ENCODE measurements at places on chromosomes 6 and 20.

DNA sequence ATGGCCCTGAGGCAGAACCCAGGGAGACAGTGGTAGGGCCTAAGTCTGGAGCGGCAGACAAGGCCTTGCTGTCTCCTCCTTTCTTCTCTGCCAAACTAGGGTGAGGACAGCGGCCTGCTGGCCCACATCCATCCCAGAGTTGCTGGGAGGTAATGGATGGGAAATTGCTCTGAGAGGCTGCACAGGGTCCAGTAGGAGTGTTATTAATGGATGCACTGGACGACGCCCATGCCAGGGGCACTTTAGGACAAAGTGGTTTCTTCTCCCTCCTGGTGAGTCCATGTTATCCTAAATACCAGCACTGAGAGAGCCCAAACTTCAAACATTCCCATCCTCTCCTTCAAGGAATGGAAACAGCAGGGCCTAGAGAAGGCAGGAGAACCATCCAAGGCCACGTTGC, 28.3 kb upstream of the PREX1 start:
- DNase-seq = no peak

GRCh38 chr20:23020230-23021018, 14.7 kb upstream of the SSTR4 start:
- no peak for DNase-seq

DNA sequence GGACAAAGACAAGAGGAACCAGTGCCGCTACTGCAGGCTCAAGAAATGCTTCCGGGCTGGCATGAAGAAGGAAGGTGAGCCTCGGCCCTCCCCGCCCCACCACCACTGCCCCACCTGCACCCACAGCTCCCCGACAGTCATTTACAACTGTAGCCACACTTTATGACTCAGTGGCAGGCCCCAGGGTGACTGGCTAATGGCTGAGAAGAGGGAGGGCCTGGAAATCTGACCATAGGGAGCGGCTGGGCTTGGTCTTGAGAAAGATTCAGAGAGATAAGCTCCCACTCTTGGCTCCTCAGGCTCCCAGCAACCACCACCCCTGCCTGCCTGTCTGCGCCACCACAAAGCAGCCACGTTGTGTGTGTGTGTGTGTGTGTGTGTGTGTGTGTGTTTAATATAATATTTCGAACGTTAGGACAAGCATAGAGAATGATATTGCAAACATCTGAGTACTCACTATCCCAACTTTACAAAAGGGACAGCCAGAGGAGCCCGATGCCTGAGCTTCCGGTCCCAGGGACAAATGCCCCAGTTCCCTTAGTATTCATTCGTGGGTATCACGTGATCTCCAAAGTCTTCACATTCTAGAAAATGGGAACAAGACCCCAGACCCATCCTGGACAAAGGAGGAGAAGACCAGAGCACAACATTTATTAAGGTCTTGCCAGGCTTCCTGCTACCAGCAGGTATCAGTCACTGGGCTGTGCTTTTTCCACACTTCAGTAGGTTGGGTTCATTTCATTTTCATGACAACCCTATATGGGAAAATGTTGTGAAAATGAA, 52.1 kb downstream of the HNF4A start:
- no peak for DNase-seq

DNA sequence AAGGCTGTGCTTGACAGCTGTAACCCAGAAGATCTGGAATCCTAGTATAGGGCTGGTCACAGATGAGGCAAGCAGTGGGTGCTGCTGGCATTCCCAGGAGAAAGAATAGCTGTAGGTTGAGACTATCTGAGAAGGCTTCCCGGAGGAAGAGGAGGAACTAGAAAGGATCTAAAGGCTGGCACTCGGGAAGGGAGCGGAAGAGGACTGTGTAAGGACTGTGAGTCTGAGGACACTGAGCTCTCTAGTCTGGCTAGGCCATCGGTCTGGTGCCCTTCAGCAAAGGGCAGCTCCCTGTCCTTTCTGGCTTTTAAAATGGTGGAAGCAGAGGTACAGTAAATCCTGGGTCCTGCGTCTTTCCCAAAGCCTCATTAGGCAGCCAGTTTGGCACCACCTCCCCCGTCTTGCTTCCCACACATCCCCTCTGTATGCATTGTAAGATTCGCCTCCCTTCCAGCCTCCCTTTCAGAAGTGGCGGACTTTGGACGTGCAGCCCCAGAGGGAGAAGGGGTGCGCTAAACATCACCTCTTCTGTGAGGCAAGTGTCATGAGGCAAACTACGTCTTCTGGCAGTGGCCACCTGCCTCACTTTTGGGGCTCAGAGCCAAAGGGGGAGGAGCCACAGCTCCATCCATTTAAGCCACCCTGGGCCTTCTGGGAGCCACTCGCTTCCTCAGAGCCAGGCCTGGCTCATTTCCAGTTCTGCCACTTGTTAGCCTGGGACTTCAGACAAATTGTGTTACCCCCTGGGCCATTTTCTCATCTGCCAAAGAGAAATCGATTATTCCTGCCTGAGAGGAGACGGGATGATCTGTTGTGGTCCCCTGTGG, 8.6 kb downstream of the SNPH start:
- DNase-seq = no peak

DNA sequence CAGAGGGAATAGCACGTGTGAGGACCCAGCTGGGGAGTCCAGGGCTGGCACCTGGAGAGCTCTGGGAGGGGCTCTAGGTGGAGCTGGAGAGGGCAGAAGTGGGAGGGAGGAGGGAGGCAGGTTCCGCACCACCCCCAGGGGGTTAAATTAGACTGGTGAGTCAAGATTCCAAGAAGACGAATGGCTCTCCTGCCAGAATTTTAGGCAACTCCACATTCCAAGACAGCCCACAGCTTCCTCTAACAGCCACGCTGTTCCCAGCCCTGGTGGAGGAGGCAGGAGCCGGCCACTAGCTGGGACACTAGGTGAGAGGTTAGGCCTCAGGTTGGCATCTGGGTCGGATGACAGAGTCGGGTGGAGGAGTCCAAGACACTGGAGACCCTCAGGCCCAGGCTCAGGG, 60.2 kb downstream of the TFAP2C start:
- DNase-seq = peak; percentile 36

GRCh38 chr6:69647726-69648125, 149.1 kb downstream of the LMBRD1 start:
- DNase-seq = peak; percentile 24

DNA sequence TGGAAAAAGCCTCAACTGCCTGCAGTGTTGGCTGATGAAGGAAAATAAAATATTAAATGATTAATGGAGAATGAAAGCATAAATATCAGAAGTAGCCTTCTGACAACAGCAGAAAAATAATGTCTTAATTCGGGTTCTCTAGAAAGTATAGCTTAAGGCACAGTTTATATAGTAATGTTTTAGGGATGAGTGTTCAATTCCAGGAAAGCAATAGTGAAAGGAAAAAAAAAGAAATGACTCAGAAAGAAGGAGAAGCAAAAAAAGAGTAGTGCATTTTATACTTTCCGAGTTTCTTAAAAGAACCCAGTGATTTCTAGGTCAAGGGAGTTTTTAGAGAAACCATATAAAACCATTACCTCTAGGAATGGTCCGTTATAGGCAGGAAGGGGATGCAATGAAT, 137.3 kb downstream of the HTR1B start:
- peak; percentile 29 for DNase-seq

- DNase-seq = no peak
Measured at GRCh38 chr20:41748051-41748450, 129.9 kb upstream of the CHD6 start.

- DNase-seq = peak; percentile 14
Measured at GRCh38 chr6:136822046-136822375, 381 bp upstream of the PEX7 start.

DNA sequence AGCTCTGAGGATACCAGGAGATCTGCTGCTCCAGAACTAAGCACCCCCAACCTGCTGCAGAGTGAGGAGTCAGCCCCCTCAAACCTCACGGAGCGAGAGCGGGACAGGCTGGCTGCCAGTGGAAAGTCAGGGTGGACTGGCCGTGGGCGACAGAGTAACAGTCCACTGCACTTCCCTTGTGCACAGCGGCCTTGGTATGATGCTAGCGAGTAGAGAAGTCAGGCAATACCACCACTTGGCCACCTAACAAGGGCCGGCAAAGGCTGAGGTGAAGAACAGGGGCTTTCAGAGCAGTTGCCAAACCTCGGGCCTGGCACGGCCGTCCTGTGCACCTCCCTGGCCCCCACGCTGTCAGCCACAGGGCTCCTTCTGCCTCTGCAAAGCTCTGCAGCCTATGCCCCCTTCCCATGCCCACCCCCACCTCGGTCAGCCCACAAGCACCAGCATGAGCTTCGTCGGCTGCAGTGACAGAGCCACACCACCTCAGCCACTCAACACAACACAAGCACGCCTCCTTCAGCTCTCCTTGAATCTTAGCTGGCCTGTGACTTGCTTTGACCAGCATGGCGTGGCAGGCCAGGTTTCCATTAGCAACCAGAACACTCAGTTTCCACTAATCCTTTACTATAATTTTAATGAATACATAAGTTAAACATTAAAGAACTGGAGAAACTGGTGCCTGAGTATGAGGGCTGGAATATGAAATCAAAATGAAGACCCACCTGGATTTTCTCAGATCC, 127.6 kb upstream of the SNX9 start:
- DNase-seq = no peak

- peak; percentile 35 for DNase-seq
Measured at GRCh38 chr6:79421001-79421411, 116.2 kb downstream of the LCA5 start.

GRCh38 chr6:26202201-26202611, 115.0 kb downstream of the HFE start:
- DNase-seq = no peak

- DNase-seq = no peak
Measured at GRCh38 chr20:53625311-53626129, 31.9 kb upstream of the ZNF217 start.

GRCh38 chr6:77015350-77015749, 447.9 kb downstream of the HTR1B start:
- DNase-seq = peak; percentile 6

DNA sequence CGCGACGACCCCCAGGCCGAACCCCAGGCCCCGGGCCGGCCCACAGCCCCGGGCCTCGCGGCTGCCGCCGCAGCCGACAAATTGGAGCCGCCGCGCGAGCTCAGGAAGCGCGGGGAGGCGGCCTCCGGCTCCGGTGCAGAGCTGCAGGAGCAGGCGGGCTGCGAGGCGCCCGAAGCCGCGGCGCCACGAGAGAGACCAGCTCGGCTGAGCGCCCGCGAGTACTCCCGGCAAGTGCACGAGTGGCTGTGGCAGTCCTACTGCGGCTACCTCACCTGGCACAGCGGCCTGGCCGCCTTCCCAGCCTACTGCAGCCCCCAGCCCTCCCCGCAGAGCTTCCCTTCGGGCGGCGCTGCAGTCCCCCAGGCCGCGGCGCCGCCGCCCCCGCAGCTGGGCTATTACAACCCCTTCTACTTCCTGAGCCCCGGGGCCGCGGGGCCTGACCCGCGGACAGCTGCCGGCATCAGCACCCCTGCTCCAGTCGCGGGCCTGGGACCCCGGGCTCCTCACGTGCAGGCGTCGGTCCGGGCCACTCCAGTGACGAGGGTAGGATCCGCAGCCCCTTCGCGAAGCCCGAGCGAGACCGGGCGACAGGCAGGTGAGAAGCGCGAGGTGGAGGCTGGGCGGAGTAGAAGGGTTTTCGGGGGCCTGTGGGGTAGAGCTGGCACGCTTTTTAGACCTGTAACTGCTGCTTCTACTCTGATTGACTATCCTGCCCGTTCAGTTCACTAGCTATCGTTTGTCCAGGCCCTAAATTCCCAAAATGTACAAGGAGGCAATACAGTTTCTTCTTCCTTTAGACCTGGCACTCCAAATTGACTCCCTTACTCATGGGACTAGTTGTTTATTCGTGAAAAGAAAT, 654 bp downstream of the FAM8A1 start:
- peak; percentile 24 for DNase-seq

DNA sequence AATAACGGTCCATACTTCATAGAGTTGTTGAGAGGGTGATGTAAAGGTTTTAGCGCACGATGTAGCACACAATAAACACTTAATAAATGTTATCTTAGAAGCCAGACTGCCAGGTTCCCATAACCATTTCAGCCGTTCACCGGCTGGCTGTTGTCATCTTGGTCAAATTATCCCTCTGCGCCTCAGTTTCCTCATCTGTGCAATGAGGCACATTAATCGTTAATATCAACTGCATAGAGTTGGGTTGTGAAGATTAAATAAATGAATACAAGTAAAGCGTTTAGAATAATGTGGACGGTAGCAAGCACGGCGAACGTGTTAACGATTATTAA, 432 bp upstream of the PSMF1 start:
- no peak for DNase-seq

DNA sequence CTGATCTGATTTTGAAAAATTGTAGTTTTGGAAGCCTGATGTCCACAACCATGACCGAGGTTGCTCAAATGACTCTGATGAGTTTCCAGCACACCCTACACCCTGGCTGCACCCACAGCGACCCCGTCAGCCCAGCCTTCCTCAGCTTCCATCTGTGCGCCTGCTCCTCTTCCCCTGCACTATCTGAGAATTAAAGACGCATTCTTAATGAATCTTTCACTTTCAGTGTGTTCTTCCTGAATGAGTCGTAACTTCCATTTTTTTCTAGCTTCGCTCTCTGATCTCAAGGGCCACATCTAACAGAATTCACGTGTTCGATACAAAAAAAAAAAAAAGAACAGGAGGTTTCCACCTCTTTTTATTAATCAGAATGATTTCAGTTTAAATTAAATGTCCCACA, 21.3 kb upstream of the RREB1 start:
- DNase-seq = peak; percentile 17

DNA sequence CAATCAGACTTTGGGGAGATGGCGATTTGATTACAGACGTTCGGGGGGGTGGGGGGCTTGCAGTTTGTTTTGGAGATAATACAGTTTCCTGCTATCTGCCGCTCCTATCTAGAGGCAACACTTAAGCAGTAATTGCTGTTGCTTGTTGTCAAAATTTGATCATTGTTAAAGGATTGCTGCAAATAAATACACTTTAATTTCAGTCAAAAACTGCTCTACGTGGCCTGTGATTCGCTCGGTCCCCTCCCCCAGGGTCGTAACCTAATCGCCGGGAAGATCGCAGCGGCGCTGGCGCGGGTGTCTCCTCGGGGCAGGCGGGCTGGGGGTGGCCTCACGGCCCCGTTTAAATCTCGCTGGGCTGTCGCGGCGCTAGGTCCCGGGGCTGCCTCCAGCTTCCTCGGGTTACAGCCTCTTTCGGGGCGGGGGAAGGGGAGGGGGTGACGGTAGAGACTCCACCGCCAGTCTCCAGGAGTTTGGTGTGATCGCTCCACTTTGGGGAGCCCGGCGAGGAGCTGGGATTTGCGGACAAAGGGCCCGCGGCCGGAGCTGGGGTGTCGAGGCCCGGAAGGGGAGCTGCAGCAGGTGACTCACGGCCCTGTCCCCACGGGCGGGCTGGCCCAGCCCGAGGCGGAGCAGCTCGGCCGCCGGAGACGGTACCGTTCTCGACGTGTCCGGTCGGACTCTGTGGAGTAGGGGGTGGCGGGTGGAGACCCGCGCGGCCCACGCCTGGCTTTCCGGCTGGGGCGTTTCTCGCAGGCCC, 4.2 kb downstream of the FOXC1 start:
- no peak for DNase-seq

DNA sequence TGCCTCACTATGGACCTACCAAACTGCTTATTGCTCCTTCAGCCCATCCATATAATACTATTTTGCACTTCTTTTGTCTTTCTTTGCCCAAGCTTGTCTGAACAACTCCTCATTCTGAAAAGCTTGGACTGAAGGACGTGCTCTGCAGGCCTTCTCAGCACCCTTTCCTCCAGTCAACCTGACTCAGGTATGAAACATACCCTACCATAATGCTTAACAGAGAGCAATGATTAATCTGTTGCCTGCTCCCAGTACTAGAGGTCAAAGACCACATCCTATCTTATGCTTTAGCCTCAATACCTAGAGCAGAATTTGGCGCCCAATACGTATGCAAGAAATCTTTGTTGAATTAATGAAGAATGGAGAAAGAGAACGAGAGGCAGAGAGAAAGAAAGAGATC, 55.2 kb downstream of the ATXN1 start:
- no peak for DNase-seq

- DNase-seq = no peak
Measured at GRCh38 chr6:1747531-1747930, 137.8 kb downstream of the FOXC1 start.

Measured in hepatic stellate cell (primary cell).